ENCODE measurements at places on chromosomes 3 and 15. TPM values are rescaled to one million over a fixed set of nuclear protein-coding genes. Genes with fewer than 3 reads are reported as not detected.

DNA sequence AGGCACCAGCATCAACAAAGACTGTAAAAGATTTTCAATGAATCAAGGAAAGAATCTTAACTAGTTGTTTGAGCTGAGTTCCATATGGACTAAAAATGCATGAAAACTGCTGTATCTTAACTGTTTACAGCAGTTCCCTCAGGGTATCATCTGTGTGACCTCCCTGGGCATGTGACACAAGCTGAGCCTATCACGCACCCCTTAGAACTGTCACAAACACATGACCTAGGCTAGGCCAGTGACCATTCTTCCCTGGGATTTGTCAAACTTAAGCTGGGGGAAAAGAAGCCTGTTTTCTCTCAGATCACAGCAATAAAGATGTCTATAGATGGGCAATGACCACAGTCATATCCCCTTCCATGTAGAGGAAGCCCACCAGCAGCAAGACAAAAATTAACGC lies 35.7 kb downstream of the IGF2BP2 start:
- no peak for DNase-seq

SLC2A2 gene
- total RNA-seq: 107 TPM

- no peak for DNase-seq
Measured at GRCh38 chr15:81575436-81576123, 201.6 kb upstream of the TMC3 start.

GPR149 gene
- not detected for total RNA-seq

GOLGA6L10 gene
- total RNA-seq: not detected

DNA sequence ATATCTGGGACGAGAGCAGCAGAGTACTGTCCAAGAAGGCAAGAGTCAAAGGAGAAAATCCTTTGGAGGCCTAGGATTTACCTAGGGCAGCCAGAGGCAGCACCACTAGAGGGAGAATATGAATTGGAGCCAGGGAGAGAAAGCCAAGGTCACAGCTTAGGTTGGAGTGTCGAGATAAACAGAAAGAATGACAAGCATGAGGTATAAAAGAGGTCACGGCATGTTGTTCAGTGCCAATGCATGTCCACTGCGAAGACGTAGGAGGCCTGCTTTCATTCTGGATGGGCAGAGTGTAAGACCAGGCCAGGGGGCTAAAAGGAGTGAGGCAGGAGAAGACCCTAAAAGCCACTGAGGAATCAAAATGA lies 47.2 kb downstream of the THBS1 start:
- DNase-seq: no peak

GNAT1 gene
- not detected for total RNA-seq
